Stimulated activated CD8-positive, alpha-beta memory T cell treated with anti-CD3 and anti-CD28 coated beads, Interleukin-15, amount 100 ng/mL, for 48 hours (primary cell): ENCODE measurements at places on chromosomes 5 and 9.

GRCh38 chr5:142499591-142500226 lies 174.9 kb upstream of the SPRY4 start:
- DNase-seq = no peak

DNA sequence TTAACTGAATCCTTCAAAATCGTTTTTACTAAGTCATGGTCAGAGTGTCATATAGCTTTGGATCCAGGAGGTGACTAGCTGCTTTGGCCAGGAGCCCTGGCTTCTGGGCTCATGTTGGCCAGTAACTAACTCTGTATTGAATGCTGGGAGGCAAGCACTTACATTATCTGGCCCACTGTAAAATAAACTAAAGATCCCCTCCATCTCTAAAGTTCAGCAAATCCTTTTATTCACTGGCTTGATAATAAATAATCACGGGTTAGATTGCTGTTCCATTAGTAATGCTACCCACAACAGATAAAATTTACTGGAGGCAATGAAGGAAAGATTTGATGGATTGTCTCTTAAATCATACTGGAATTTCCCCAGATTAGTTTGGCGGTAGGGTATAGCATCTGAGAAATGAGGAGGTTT lies 382.2 kb upstream of the TLE4 start:
- no peak for DNase-seq

- no peak for DNase-seq
Observed at GRCh38 chr9:92616655-92617111, 53.2 kb downstream of the IPPK start.

- DNase-seq = no peak
Observed at GRCh38 chr5:62690421-62690820, 111.8 kb downstream of the LRRC70 start.

- no peak for DNase-seq
Observed at GRCh38 chr9:99201603-99202002, 20.1 kb downstream of the ALG2 start.

GRCh38 chr9:108396611-108397010 lies 459.2 kb downstream of the ACTL7B start:
- DNase-seq = no peak

- DNase-seq = no peak
Observed at GRCh38 chr5:79562351-79563246, 48.7 kb upstream of the HOMER1 start.

DNA sequence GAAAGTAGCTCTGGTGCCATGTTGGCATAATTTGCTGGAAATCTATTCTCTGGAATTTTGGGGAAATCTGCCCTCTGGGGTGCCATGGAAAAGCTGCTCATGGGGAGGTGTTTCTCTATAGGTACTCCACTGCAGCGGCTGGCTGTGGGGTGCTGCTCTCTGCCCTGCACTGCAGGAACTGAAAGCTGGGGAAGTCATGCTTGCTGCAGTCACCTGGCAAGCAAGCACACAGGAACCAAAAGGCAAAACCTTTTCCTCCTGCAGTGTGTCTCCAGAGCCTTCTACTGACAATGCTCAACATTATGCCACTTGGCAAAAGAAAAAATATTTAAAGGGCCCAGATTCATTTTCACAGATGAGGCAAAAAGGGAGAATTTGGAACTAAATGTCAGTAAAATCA lies 25.8 kb upstream of the CARNMT1 start:
- no peak for DNase-seq

- DNase-seq = no peak
Observed at GRCh38 chr5:91340532-91340931, 42.6 kb downstream of the ARRDC3 start.

DNA sequence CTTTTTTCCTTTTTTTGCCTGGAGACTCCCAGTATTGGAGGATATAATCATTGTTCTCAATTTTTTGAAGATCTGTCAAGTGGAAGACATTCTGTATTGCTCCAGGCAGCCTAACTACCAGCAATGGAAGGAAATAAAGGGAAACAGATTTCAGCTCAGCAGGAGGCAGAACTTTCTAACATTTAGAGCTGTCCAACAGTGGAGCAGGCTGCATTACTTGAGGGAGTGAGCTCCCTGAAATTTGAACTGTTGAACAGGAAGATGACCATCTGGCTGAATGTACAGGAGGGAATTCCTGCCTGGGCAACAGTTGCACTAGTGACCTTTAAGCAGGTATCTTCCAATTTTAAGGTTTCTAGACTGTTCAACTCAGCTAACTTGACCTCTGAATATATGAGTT lies 1.1 kb upstream of the GAPVD1 start:
- no peak for DNase-seq

GRCh38 chr5:110359221-110359620 lies 367.2 kb downstream of the TMEM232 start:
- no peak for DNase-seq

DNA sequence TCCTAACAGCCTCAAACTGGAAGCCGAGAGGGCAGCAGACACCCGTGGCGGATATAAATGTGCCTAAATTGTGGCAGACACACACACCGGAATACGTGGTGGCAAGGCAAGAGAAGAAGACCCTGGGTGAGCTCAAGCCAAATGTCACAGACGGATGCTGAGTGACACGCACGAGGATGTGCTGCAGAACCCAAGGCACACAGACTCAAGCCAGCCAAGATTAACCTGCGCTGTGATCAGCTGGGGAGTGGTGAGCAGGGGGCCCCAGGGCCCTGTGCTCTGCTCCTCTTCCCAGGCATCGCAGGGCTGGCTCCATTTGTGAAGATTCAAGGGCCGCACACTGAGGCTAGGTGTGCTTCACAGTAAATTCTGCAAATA lies 16.4 kb downstream of the SEMA4D start:
- DNase-seq = no peak

DNA sequence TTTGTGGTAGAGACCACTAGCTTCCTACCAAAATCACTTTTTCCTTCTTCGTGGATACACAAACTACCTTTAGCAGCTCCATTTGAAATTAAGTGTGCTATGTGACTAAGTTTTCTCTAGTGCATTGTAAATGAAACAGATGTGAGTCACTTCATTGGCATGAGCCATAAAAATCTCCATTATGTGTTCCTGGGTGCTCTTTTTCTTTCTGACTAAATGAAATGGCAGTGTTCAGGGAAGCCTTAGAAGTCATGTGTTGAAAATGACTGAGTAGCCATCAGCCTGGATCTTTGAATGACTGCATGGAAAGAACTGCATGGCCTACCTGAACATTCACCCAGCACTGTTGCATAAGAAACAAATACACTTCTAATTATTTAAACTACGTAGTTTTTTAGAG lies 107.9 kb downstream of the NDUFAF2 start:
- DNase-seq = no peak

DNA sequence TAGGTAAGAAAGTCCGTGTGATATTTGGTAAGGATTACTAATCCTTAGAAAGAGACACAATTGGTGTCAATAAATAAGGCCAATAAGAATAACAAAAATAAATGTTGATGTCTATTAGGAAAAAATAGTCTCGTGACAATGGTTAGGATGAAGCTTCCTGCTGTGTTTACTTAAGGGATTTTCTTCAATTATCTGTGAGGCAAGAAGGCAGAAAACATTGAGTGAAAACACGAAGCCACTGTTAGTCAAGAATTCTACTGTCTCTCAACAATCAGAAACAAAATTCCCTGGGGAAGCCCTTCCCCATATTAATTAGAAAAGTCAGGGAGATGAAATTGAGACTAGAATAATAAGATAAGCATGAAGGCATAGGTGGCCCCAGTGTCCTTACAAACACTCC lies 149.0 kb downstream of the SYK start:
- no peak for DNase-seq

DNA sequence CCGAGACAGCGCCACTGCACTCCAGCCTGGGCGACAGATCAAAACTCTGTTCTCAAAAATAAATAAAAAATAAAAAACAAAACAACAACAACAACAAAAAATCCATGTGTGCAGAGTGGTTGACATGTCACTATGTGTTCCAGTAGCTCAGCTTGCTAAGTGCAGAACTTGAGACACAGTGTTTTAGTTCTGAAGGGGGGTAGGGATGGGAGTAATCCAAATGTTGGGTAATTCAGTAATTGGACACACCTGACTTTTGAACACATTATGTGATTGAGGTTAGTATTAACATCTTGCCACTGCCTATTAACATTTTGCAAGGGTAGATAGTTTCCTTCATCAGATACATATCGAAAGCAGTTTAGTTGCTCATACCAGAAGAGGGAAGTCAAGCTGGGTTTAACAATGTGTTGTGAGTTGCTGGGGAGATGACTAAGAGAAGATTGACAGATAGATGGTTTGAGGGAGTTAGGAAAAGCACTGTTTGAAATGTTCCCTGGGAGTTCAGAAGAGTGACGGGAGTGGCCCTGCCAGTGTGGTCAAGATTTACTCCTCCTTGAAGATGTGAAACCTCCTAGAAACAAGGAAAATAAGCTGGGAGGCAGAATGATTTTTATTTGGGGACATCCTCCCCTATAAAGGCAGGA lies 928 bp downstream of the HACD4 start:
- no peak for DNase-seq

DNA sequence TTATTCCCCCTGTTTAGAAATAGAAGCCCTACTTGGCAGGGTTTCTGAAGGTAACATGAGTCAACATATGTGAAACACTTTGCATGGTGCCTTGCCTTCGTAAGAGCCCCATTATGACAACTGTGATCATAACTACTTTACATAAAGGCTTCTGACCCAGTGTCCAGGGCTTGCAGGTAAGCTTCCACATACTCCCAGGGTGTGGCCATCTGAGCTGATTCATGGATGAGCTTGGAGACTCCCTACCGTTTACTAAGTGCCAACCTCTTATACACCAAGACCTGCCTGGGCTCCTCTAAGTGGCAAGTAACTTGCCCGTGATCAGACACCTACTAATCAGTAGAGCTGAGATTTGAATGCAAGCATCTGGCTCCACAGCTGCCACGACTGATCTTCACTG lies 62.8 kb upstream of the C5orf58 start:
- no peak for DNase-seq

- no peak for DNase-seq
Observed at GRCh38 chr5:2582106-2582505, 169.4 kb downstream of the IRX2 start.

DNA sequence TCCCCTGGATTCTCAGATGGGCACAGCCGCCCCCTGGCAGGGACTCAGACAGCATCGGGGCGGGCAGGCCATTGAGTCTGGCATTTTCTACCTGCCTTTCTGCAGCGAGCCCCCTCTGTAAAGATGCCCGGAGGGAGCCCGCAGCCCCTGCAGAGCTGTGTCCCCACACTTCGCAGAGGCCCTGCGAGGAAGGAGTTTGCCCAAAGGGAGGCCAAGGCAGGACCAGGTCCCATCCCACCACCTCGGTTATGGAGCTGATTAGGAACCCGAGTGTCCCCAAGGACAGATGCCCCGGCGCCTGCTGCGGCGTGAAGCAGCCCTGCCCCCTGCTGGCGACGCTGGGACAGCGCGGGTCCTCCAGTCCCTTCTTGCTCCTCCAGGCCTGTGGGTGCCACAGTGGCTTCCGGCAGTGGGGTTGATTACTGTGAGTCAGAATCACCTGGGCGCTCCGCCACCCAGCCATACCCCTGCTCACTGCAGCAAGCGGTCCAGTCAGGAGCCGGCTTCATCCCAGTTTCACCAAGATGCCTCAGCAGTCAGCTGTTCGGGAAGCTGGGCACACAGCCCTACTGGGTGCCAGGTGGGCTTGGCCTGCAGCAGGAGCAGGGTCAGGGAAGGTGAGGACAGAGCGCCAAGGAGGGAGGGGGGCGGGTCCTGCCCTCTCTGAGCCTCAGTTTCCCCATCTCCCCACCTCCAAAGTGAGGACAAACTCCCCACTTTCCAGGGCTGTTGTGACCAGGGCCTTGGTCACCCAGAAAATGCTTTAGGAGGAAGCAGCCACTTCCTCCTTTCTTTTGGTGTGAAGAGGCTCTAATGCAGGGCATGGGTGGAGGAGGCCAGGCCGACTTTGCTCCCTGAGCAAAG lies 117.2 kb downstream of the RXRA start:
- peak; percentile 81 for DNase-seq

GRCh38 chr5:134503937-134504437 lies 21.5 kb upstream of the JADE2 start:
- DNase-seq = no peak

DNA sequence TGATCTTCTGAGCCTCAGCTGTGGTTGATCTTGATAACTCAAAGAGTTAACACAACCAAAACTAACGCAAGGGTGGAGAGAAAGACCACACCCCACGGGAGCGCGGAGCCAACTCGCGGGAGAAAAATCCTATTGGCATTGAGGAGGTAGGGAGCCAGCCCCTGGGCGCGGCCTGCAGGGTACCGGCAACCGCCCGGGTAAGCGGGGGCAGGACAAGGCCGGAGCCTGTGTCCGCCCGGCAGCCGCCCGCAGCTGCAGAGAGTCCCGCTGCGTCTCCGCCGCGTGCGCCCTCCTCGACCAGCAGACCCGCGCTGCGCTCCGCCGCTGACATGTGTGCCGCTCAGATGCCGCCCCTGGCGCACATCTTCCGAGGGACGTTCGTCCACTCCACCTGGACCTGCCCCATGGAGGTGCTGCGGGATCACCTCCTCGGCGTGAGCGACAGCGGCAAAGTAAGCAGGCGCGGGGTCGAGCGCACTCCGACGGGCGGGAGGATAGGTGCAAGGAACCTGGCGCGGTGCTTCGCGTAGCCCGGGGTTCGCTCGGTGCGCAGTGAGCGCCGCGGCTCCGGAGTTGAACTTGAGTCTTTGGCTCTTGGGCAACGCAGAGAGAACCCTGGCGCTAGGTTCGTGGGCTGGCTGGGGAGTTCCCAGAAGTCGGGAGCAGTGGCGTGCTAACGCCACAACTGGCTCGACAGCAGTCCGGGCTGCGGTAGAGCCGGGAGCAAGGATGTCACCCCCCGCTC lies at the start of gene GDA:
TSS of gene GDA (plus strand) at position 210 of the 745 bp plus-strand sequence. CDS start at position 330, 120 bp downstream.
- DNase-seq = no peak

DNA sequence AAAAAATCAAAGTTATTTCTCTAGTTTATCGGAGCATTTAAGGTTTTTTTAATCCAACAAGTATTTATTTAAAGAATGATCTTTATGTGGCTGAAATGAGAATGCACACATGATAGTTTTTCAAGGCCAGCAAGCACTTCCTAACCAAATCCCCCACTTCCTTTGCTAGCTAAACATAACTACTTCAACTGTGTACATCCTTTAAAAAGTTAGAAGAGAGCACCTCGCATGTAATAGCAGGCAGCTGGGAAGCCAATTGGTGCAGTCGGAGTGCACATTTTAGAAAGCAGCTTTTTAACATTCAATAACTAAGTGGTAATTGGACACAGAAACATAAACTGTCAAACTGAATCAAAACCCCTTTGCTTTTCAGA lies 245.7 kb downstream of the BNC2 start:
- no peak for DNase-seq

DNA sequence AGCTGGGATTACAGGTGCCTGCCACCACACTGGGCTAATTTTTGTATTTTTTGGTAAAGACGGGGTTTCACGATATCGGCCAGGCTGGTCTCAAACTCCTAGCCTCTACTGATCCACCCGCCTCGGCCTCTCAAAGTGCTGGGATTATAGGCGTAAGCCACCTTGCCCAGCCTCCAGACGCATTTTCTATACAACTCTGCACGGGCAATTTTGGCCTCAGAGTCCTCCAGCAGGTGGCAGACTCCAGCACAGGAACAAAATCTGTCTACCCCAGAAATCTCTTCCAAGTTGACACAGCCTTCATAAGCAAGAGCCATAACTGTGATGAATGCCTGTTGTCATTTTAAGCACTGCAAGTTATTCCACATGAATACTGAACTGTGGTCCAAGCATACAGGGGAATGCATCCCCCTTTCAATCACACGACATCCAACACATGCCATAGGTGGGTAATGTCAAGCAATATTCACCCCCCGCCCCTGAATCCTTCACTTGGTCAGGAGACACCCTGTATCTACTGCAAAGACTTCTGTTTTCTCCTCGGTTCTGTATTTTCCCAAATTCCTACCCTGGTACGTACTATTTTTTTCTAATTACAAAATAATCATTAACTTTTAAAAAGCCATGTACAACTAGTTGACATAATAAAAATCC lies 50.8 kb downstream of the ALDH7A1 start:
- DNase-seq = no peak
